Activated CD4-positive, alpha-beta memory T cell treated with anti-CD3 and anti-CD28 coated beads, Interleukin-2, amount 10 ng/mL, durations not matched to agents 7 days and 5 days (primary cell): ENCODE measurements at places on chromosomes 2 and 18. TPM values are rescaled to one million over a fixed set of nuclear protein-coding genes. Genes with fewer than 3 reads are reported as not detected.

- no peak for DNase-seq
These were observed 674.7 kb downstream of the PLCL1 start for GRCh38 chr2:198479065-198479464.

DNA sequence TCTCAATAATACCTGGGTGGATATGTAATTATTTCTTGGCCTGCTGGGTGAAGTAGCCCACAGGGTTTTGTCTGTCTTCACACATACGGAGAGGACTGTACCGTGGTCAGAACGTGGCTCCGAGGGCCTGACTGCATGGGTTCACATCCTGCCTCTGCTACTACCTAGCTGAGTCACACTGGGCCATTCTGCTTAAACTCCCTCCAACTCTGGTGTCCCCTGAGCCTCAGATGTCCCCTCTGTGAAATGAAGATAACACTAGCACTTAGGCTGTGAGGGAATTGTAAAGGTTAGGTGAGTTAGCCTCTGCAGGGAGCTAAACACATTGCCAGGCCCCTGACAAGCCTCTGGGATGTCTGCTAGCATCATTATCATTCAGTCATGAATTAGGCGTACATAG is 120.1 kb upstream of the NABP1 start:
- DNase-seq: no peak

DNA sequence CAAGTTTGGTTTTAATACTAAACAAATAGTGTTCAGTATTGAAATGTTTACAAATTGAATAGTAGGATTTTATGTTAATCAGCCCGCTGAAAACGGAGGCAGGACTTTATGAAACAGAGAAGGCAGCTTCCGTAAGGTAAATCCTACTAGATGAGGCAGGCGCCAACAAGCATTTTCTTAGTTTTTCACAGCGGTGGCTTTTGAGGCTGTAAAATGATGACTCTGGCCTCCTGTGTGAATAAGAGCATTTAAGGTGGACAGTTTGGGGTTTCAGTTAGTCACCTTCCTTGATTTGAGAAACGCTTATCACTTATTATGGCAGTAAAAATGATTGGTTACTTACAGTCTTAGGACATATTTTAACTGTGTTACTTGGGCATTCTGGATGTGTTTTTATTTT is 212.9 kb downstream of the PTGR3 start:
- no peak for DNase-seq

GRCh38 chr2:110919738-110920137 is 187.4 kb downstream of the ACOXL start:
- no peak for DNase-seq

DNA sequence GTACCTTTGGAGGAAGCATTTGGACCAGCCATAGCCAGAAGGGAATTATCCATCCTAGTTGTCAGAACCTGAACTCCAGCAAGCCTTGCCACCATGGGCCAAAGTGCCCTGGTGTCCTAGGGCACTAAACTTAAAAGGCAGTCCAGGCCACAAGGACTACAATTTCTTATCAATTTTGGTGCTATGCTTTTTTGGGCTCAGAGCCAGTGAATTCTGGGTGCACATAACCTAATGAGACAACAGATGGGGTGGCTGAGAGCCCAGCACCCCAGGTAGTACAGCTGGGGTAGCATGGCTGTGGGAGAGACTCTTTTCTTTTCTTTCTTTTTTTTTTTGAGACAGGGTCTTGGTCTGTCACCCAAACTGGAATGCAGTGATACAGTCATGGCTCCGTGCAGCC is 14.4 kb upstream of the RANBP2 start:
- no peak for DNase-seq

- DNase-seq: no peak
These were observed 238.3 kb upstream of the TRIB2 start for GRCh38 chr2:12478151-12479064.

DNA sequence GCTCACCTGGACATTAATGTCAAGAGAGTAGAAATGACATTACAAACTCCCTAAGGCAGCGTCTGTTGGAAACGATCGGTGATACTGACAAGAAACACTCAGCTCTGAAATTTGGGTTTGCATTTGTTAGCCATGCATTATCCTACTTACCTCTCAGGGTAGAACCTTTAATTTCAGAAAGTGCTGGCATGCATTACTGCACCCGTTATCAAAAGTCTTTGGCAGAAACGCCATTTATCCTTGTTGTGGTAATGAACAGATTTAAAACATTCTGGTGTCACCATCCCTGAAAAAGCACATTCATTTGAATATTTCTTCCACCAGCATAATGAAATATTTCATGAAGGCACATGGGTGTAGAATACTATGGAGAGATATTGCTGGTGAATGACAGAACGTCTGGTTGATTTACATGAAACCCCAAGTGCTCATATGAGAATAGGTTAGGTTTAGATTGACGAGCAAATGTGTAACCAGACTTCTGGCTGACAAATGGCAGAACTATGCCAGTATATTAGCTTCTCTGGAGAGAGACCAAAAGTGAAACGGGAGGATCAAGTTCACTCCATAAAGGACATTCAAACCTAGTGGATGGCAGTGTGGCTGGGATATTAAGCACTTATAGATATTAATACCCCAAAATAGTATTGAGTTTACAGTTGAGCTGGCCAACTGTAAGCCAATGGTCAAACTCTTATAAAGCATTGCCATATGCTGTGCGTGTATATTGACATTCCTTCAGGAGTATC is 53.5 kb upstream of the ITGB6 start:
- no peak for DNase-seq

- DNase-seq: no peak
These were observed 44.8 kb downstream of the TCF4 start for GRCh38 chr18:55543130-55543704.

GRCh38 chr2:191626497-191627151 is 51.3 kb upstream of the NABP1 start:
- DNase-seq: no peak

GRCh38 chr18:34280653-34281052 is 55.9 kb upstream of the NOL4 start:
- DNase-seq: no peak

Gene SAG
- total RNA-seq: not detected

Gene LYPD1
- total RNA-seq: not detected

Gene POTEI
- not detected for total RNA-seq

Gene VWA3B
- not detected for total RNA-seq

Gene FAM124B
- total RNA-seq: 1.2 TPM

Gene EGR4
- total RNA-seq: not detected
